ENCODE measurements at places on chromosomes 6 and 20. TPM values are rescaled to one million over a fixed set of nuclear protein-coding genes. Genes with fewer than 3 reads are reported as not detected.

OXT gene
- total RNA-seq, result not detected

FOXS1 gene
- 11.8 TPM for total RNA-seq

XKR7 gene
- total RNA-seq, result not detected

GHRH gene
- not detected for total RNA-seq

CLDN20 gene
- total RNA-seq, result 2.9 TPM

DNA sequence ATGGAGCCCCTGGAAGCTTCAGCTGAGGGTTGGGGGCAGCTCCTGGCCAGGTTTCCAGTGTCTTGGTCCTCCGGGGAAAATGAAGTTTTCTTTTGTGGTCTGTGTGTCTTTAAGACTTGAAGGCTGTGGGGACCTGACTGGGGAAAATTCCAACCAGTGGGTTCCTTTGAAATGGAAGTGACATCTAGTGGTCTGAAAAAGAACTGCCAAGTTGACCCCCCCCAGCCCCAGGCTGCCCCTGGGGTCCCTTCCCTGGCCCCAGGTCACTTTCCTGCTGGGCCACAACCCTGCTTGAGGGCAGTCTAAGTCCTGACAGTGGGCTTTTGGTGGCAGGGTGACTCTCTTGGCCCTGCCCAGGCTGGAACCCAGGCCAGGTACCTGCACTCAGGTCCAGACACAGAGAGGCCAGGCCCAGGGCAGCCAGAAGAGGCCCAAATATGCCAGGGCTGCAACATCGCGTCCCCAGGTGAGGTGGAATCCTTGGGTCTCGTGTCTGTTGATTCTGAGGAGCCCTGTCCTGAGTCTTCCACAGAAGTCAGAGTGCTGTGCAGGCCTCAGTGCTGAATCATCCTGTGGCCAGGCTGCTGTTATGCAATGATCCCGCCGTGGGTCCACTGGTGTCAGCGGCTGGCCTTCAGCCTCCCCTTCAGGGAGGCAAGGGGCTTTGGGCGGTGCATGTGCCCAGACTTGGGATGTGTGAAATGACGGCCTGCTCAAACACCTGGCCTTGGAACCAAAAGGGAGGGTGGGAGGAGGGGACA, 68.4 kb downstream of the VEGFA start:
- H3K27ac ChIP-seq, result no peak overlapping the region
- H3K36me3 ChIP-seq, result no peaks in the 10 kb centered on the region
- peak; percentile 28 for DNase-seq
- no peak overlapping the region for H3K4me3 ChIP-seq
- H3K27me3 ChIP-seq, result no peaks in the 10 kb centered on the region

GRCh38 chr20:5780846-5781217, 30.6 kb downstream of the SHLD1 start:
- no peak overlapping the region for H3K4me3 ChIP-seq
- H3K36me3 ChIP-seq, result no peaks in the 10 kb centered on the region
- peaks cover 9% of the 10 kb centered on the region for H3K4me1 ChIP-seq
- H3K27ac ChIP-seq, result no peak overlapping the region
- DNase-seq, result no peak
- no peaks in the 10 kb centered on the region for H3K27me3 ChIP-seq

DNA sequence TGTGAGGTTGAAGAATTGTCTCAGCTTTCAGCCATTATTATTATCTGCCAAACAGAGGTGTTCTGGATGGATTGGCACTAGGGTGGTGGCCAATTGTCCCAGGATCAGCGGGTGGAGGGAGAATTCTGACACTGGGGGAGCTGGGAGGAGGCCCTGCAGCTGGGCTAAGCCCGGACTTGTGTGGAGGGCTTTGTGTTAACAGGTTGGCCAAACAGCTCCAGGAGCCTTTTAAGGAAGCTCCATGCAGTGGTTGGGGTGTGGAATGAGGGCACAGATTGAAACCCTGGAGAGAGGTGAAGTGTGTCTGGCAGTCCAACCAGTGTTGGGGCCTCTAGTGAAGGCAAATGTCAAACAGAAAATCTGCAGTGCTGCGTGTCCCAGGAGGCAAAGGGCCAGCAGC, 135.8 kb downstream of the IMPG1 start:
- H3K4me3 ChIP-seq, result no peak overlapping the region
- H3K27ac ChIP-seq, result no peak overlapping the region
- no peaks in the 10 kb centered on the region for H3K36me3 ChIP-seq

DNA sequence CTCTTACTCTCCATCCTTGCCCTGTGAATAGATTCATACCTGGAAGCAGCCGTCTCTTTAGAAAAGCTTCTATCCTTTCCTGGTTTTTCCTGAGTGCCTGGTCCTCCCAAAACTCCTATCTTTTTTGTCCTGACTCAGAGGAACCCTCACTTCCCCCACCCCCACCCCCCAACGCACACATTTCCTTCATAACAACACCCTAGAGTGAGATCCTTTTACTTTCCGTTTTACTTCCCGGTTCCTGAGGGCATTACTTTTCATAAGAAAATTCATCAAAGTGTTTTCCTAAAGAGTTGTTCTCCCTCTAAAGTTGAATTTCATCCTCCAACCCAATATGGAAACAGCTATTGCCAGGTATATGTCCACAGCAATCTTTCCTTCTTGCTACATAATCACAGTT, 327.0 kb downstream of the NRN1 start:
- DNase-seq, result no peak
- peaks cover 2% of the 10 kb centered on the region for H3K4me1 ChIP-seq
- H3K36me3 ChIP-seq, result no peaks in the 10 kb centered on the region
- H3K27ac ChIP-seq, result no peak overlapping the region

- DNase-seq, result no peak
- H3K27me3 ChIP-seq, result no peaks in the 10 kb centered on the region
- no peaks in the 10 kb centered on the region for H3K4me1 ChIP-seq
- H3K27ac ChIP-seq, result no peak overlapping the region
These were observed 2.9 kb upstream of the SLC22A1 start for GRCh38 chr6:160118620-160119229.

DNA sequence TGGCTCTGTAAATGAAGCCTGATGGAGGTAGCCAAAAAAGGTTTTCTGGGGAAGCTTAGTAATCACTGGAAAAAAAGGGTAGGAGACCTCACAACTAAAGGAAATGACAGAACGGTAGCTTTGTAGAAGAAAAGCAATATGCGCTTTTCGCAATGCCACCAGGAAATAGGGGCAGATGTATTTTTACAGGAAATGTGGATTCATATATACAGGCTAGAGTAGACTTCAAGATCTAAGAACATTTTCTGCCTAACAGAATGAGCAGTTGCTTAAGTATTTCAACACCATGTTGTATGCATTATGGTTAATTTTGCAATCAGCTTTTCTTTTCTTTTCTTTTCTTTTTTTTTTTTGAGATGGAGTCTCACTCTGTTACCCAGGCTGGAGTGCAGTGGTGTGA, 219.6 kb downstream of the CD83 start:
- no peaks in the 10 kb centered on the region for H3K27me3 ChIP-seq
- H3K4me1 ChIP-seq, result peaks cover 10% of the 10 kb centered on the region
- no peak overlapping the region for H3K27ac ChIP-seq
- no peak overlapping the region for H3K4me3 ChIP-seq
- no peaks in the 10 kb centered on the region for H3K36me3 ChIP-seq

Data from tibial nerve (tissue), 4 donors.